Activated CD8-positive, alpha-beta memory T cell treated with anti-CD3 and anti-CD28 coated beads for 1 hour (primary cell): ENCODE measurements at places on chromosomes 2 and 18.

DNA sequence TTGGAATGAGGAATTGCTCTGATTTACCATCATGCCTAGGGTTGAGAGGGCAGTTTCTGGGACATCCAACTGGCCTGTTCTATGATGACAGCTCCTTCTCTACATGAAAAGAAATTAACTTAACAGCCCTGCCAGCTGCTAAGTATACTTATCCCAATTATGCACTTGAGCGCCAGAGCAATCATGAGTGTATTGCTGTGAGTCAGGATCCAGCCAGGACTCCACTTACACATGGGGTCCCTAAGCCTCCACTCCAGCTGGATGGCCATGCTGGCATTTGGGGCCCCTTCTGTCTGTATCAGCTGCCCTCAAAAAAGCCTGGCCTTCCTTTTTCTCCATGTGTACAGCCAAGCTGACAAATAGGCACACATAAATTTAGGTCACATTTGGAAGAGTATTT lies 481.9 kb downstream of the TMX3 start:
- no peak for DNase-seq

DNA sequence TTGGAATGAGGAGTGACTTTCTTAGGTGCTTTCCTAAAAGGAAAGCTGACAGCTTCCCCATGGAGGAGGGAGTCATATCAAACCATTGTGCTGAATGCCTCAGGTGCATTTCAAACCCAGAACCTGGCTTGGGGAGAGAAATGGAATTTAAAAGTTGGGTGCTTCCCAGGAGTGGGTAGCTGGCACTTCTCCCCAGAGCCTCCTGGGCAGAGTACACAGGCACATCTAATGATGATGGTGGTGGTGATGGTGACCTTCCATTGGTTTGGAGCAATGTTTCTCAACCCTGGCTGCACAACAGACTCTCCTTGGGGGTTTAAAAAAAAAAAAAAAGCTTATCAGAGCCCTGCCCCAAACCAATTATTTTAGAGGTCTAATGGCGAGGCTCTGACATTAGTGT lies 8.3 kb downstream of the FOSL2 start:
- DNase-seq = no peak

DNA sequence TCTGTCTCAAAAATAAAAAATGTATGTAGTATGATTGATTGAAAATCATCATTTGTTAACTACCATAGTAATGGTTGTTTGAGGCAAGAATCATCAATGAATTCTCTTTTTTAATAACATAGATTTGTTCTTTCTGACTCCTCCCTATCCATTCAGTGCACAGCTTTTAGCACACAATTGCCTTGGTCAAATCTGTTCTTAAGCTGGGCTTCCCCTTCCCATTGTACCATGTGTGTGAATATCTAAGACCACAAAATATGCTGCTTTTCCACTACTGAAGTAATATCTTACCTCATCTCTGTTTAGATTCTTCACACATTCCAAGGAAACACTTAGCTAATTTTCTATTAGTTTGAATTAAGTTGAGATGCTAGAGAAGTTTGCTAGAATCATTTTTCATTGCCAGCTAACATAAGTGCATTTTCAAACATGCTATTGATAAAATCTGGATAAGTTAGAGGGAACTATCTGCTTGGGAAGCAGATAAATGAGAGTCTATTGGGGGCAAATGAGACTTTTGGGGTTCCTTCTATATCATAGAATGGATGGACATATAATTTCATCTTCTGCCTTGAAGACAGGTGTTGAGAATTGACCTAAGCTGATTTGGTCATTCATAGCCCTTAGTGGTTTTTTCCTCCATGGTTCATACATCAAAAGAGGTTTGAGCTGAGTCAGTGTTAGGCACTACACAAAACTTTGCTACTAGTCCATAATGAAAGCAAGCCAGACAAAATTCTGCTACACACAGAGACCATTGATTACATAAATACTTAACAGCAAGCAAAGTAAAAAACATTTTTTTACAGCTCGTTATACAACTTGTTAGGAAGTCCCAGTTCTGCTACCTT lies 231.9 kb downstream of the PLCL1 start:
- no peak for DNase-seq

- no peak for DNase-seq
These were observed 43.5 kb downstream of the ATOH8 start for GRCh38 chr2:85797263-85797660.

GRCh38 chr2:18299423-18300212 lies 260.8 kb downstream of the RDH14 start:
- no peak for DNase-seq
